ENCODE measurements at places on chromosomes 1 and 21.

GRCh38 chr1:8059161-8059622 is 33.1 kb upstream of the ERRFI1 start:
- no peak for DNase-seq

DNA sequence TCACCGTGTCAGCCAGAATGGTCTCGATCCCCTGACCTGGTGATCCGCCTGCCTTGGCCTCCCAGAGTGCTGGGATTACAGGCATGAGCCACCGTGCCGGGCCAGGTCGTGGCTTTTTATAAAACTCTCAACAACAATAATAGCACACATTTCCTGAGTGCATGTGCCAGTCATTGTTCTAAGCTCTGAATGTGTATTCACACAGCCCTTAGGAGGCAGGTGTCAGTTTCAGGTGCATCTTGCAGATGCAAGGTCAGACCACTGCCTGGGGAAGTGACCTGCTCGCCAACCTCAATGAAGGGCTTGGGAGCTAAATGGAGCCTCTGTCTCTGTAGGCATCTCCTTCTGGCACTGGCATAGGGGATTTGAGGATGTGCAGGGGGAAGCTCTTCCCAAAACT is 1.6 kb upstream of the LEFTY2 start:
- DNase-seq: no peak

DNA sequence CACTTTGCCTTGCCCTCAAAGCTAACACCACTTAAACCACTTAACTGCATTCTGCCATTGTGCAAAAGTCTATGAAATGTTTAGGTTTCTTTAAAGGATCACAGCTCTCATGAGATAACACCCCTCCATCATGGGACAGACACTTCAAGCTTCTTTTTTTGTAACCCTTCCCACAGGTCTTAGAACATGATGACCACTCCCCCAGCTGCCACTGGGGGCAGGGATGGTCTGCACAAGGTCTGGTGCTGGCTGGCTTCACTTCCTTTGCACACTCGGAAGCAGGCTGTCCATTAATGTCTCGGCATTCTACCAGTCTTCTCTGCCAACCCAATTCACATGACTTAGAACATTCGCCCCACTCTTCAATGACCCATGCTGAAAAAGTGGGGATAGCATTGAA is 7.7 kb downstream of the ADAMTS1 start:
- DNase-seq: no peak

DNA sequence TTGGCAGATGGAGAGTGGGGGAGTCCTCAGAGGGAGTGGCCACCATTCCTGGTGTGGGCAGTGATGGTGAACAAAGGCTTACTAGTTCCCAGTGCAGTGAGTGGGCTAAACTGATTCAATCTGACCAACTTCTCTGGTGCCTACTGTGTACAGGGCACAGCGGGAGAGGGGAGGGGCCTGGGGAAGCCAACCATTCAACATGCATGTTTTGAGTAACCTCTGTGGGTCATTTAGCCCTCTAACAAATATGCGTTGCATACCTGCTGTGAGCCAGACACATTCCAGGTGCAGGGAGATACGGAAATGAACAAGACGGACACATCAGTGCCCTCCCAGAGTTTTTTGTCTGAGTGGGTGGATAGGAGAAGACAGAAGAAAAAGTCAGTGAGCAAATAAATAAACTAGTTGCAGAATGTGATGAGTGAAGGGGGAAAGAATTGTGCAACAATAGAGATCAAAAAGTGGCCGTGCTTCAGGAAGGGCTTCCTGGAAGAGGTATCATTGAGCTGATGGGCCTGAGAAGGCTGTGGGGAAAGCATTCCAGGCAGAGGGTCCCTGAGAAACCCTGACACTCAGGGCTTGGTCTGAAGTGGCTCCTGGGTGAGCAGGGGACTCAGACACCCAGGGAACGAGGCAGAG is 78.8 kb downstream of the EPHB2 start:
- no peak for DNase-seq

GRCh38 chr21:42721341-42721824 is 68.0 kb downstream of the PDE9A start:
- DNase-seq: no peak

DNA sequence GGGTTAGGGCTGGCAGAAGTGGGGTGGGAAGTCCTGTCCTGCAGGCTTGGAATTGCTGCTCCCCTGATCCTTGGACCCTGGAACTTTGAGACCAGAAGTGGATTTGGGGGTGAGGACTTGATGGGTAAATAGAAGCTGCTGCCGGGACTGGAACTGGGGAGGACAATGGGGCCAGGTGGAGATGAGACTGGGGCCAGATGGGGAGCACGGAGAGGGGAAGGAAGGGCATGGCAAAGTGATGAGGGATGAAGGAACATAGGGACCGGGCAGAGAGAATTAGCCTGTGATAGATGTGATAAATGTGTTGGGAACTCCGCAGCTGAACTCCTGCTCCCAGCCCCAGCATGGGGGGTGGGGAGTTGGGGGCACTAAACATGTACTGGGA is 637 bp downstream of the NHLH1 start:
- no peak for DNase-seq

DNA sequence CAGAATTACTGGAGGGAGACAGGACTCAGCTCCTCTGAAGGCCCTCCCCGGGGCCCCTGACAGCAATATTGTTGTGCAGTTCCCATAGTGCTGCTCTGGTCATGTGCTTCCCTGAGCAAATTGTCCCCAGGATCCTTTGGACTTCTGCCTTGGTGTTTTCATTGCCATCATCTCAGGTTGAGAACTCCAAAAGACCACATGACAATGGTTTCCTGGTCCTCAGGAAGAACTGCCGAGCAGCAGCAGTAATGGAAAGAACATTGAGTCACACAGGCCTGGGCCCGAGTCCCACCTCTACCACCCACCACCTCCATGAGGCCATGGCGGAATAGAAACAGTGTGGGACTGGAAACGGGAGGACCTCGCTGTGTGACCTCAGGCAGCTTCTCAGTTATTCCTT is 6.3 kb upstream of the CTTNBP2NL start:
- DNase-seq: no peak

DNA sequence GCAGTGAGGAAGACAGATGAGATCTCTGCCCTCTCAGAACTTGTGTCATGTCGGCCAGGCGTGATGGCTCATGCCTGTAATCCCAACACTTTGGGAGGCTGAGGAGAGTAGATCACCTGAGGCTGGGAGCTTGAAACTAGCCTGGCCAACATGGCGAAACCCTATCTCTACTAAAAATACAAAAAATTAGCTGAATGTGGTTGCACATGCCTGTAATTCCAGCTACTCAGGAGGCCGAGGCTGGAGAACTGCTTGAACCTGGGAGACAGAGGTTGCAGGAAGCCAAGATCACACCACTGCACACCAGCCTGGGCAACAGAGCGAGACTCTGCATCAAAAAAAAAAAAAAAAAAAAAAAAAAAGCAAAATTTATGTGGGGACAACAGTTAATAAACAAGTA is 40.9 kb upstream of the RALGPS2 start:
- no peak for DNase-seq

DNA sequence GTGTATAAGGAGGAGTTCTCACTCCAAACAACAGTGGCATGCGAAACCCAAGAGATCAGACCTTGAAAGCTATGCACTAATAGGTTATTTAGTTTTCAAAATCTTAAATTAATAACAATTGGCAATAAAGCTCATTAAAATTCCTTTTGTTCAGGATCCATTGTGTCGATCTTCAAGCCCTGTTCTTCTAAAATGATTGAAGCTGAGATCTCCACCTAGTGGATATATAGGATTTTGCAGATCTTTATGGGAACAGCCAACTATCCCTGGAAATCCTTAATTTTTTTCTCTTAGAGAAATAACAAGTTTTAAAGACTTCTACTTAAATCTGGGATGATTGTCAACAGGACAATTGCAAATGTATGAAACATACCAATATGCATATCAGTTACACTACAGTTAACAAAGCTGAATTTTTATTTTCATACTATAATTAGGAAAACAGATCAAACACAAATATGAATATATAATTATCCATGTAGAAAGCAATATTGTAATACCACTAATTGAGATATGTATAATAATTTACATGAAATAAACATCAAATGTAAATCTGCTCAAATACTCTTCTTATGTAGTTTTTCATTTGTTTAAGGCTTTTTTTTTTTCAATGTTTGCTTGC is 43.3 kb downstream of the LRRC53 start:
- DNase-seq: no peak

GRCh38 chr1:172286629-172287076 is 133.8 kb upstream of the C1orf105 start:
- DNase-seq: no peak

- no peak for DNase-seq
These were observed 14.9 kb downstream of the ETV3L start for GRCh38 chr1:157084720-157085119.

GRCh38 chr1:26066857-26067256 is 573 bp downstream of the TRIM63 start:
- no peak for DNase-seq

GRCh38 chr1:178580096-178580495 is 67.2 kb downstream of the TEX35 start:
- no peak for DNase-seq

GRCh38 chr1:62097464-62097863 is 97.2 kb upstream of the L1TD1 start:
- DNase-seq: no peak

GRCh38 chr1:54047384-54048305 is 5.4 kb downstream of the TMEM59 start:
- no peak for DNase-seq

GRCh38 chr1:245153552-245154428 is 995 bp upstream of the KIF26B start:
- no peak for DNase-seq

DNA sequence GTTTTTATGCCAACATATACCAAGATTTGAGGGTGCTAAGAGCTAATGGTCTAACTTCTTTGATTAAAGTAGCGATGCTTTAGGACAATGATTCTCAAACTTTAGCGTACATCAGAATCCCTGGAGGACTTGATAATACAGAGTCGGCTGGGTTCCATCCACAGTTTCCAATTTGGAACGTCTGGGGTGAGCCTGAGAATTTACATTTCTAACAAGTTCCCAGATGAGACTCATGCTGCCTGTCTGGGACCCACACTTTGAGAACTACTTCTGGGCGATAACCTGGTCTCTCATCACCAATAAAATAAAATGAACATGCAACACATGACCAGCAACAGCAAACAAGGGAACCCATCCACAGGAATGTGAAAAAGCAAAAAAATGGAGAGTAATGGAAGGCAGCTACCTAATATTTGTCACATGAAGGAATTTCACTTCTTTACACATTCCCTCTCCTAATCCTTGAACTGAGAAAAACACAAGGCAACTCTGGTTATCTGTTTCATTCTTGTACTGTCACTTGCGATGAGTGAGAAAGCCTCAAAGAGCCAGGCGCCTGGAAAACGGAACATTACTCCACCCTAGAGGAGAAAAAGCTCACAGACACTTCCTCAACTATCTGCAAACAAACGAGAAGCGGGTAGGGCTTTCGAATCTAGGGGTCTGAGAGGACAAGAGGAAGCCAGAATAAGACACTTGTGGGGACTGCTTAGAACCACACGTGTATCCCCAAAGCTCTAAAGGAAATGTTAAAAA is 14.0 kb downstream of the HSF2BP start:
- DNase-seq: no peak

GRCh38 chr1:174405219-174405618 is 42.5 kb upstream of the GPR52 start:
- no peak for DNase-seq

GRCh38 chr1:199447906-199448305 is 579.6 kb upstream of the NR5A2 start:
- DNase-seq: no peak

DNA sequence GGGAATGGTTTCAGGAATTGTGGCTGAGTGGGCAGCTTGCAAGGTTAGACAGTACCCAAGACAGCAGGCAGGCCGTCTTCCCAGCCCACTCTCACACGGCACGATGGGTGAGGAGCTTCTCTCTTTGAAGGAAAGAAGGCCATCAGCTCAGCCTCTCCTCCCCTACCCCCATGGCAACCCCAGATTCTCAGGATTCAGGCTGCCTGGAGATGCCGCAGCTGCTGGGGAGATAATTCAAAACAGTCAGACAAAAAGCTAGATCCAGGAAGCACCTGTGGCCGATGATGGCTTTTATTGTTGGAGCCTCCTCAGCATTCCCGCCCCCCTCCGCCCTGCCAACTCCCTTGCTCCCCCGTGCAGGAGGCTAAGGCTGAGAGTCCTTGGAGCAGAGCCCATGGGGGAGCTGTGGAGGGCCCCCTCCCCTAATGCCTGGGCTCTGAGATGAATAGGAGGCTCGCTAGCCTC is 220.5 kb downstream of the TRABD2B start:
- no peak for DNase-seq

DNA sequence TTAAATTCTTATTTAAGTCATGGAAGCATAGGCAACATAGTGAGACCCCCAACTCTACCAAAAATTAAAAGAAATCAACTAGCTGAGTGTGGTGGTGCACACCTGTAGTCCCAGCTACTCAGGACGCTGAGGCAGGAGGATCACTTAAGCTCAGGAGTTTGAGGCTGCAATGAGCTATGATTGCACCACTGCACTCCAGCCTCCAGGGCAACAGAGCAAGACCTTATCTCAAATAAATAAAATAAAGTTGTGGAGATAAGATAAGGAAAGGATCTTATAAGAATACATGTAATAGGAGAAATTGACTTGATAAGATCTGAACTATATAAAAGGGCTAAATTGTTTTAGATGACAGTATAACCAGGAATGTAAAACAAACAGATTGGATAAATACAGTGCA is 2.3 kb upstream of the BATF3 start:
- no peak for DNase-seq

DNA sequence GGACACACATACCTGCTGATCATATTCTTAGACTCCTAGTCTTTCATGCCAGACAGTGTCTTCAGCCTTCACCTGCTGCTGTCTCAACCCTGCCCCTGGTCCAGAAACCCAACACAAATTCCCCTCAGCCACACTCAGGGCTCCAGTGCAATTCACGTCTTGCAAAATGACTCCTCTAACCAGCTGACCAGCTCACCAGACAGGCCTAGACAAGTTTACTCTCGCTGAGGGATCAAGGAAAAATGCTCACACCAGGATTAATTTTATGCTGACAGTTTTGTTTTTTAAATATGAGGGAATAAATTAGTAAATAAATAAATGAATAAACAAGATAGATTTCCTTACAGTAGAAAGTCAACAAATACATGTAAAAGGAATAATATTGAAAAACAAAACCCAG is 28.5 kb downstream of the CCDC185 start:
- no peak for DNase-seq

GRCh38 chr1:62274496-62275485 is 44.4 kb downstream of the KANK4 start:
- no peak for DNase-seq

DNA sequence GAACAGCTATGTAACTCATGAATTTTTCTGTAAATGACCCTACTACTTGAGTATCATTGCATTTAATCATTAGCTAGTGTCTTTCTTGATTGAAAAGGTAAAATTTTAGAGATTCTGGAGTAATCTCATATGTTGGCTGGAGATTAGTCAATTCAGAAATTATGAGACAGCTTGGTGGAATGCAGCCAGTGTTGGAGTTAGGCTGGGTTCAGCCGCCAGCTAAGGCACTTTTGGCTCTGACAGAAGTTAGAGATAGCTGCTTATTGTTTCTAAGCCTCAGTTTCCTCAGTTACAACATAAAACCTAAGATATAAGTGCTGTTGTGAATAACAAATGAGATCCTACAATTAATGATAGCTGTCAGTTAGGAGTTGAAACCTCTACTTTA is 49.4 kb downstream of the TBCE start:
- no peak for DNase-seq

- DNase-seq: no peak
These were observed 162.8 kb downstream of the NEGR1 start for GRCh38 chr1:72119491-72119890.

- DNase-seq: no peak
These were observed 940 bp upstream of the USF1 start for GRCh38 chr1:161046605-161047228.
